ENCODE measurements at places on chromosomes 7 and 10.

- peak; percentile 50 for DNase-seq
These were observed 819 bp downstream of the TMED4 start for GRCh38 chr7:44580945-44581878.

GRCh38 chr10:132389433-132390169, 7.4 kb upstream of the PWWP2B start:
- no peak for DNase-seq

DNA sequence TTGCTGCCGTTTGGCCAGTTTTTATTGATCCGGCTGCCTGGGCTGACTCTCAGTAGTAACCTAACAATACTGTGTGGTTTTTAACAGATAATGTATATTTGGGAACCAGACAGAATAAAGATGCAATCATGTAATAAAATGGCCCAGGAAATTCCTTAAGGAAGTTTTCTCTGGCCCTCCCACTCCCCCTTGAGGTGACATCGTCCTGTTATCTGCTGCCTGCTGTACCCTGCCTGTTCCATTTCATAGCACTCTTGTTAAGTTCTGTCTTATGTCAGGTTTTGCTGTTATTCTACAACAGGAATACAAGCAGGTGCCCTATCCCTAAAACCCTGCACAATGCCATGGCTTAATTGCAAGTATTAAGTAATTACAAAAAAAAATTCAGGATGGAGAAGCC, 12.5 kb downstream of the ITGB8 start:
- no peak for DNase-seq

DNA sequence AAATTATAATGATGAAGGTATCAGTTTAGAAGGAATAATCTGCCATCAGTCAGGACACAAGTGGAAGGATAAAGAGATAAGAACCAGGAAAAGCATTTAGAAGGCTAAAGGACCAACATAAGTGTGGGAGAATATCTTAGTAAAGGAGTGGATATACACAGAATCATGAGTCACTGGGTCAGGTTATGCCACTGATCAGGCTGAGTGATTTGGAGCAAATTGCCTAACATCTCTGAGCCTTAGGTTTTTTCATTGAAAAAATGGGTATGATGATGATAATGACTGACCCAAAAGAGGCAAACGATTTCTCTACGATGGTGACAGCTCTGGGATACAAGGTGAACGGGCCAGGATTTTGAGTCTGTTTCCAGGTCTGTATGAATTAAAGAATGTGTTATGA, 2.8 kb upstream of the CUL1 start:
- no peak for DNase-seq

DNA sequence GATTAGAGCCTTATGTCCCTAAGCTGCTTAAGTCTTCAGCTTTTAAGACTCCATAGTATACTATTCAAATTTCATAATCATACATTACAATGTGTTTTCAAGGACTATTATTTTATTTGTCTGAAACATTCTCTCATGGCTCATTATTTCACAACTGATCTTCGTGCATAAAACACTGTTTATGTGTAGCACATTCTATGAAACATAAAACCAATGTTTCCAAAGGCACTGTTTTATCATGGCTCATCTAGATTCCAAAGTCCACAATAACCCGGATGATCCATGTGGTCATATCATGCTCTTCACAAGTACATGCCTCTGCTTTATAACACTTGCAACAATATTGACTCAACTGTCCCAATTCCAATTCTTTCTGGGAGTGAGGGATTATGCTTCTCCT, 806.1 kb downstream of the TNS3 start:
- DNase-seq = no peak

GRCh38 chr10:26468700-26469099, 30.6 kb downstream of the APBB1IP start:
- no peak for DNase-seq

GRCh38 chr7:33926535-33926934, 21.2 kb downstream of the BMPER start:
- DNase-seq = no peak

DNA sequence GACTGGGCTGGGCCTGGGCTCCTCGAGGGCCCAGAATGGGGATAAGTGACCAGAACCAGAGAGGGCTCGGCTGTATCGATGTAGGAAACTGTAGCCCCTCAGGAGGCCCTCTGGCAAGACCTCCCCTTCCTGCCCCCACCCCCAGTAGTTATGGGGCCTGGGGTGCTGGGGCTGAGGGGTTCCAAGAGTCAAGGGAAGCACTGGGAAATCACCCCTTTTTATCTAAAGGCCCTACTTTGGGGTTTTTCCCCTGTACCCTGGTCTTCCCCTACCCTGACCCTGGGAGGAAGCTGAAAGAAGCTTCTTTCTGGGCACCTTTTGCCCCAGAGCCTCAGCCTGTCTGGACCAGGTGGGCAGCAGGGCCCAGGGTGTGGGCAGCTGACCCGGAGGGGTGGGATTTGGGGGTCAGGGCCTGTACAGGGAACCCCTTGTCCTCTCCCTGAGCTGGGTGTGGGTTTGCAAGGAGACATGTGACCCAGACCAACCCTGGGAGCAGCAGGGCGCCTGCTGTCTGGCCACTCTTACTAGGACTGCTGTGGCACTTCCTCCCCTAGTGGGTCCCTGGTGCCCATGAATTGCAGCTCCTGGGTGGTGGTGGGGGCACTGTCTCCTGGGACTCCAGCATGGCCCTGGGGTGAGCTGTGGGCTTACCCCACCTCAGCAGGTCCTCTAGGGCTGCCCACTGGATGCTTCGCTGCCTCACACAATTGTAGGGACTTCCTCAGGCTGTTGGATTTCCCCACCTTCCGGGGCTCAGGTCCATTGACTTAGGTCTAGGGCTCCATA, 1.5 kb downstream of the IRF5 start:
- DNase-seq = no peak

- no peak for DNase-seq
These were observed 6.2 kb downstream of the CALHM2 start for GRCh38 chr10:103445767-103446567.

- no peak for DNase-seq
These were observed 20.1 kb downstream of the AFAP1L2 start for GRCh38 chr10:114384181-114384580.

DNA sequence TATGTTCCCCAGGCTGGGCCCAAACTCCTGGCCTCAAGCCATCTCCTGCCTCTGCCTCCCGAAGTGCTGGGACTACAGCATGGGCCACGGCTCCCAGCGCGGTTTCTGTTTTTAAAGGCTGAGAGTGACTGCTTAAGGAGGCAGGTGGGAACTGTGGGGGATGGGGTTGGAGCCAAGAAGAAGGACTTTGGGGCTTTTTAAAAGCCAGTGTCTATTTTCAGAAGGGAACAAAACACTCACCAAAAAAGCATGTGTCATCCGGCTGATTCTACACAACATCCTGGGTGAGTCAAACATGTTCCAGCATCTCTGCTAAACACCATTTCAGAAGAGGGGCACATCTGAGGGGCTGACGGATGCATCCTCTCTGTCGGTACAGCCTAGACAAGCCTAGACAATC, 824.5 kb downstream of the TYW1 start:
- no peak for DNase-seq

- no peak for DNase-seq
These were observed 78.0 kb downstream of the ARL5B start for GRCh38 chr10:18737236-18737635.

- no peak for DNase-seq
These were observed 61.0 kb upstream of the SFMBT2 start for GRCh38 chr10:7471720-7472367.

- DNase-seq = no peak
These were observed 195.4 kb downstream of the BAMBI start for GRCh38 chr10:28872587-28873165.

- DNase-seq = no peak
These were observed 316.6 kb downstream of the SNX13 start for GRCh38 chr7:17623546-17624185.

GRCh38 chr7:69967689-69968450, 369.6 kb downstream of the AUTS2 start:
- no peak for DNase-seq

DNA sequence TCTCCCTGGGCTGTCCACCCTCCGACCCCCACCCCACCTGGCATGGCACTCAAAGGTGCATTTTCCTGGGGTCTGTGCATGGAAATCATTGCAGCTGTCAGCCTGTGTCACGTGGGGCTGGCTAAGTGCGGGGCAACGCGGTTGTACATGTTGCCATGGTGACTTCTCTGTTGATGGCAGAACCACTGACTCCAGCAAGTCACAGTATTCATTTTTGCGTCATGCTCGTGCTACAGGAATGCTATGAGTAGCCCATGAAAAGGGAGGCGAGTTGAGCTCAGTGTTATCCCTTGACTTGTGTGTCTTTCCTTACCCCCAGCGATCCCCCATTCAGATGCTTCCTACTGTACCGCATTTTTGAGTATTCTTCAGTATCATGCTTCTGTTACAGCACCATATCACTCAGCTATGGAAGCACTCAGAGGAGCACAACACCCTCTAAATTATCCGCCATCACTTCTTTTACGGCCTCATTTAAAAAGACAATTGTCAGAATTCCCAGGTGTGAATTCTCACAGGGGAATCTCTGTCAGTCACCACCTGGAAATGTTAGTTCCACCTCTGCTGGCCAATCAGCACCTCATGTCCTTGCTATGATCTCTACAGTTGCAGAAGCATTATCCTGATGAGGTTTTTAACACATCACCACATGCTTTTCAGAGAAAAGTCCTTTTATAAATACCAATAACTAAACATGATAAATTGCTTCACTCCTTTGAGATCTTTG, 194.4 kb upstream of the C7orf33 start:
- no peak for DNase-seq

- no peak for DNase-seq
These were observed 312.6 kb downstream of the PTPRN2 start for GRCh38 chr7:158274996-158275395.

DNA sequence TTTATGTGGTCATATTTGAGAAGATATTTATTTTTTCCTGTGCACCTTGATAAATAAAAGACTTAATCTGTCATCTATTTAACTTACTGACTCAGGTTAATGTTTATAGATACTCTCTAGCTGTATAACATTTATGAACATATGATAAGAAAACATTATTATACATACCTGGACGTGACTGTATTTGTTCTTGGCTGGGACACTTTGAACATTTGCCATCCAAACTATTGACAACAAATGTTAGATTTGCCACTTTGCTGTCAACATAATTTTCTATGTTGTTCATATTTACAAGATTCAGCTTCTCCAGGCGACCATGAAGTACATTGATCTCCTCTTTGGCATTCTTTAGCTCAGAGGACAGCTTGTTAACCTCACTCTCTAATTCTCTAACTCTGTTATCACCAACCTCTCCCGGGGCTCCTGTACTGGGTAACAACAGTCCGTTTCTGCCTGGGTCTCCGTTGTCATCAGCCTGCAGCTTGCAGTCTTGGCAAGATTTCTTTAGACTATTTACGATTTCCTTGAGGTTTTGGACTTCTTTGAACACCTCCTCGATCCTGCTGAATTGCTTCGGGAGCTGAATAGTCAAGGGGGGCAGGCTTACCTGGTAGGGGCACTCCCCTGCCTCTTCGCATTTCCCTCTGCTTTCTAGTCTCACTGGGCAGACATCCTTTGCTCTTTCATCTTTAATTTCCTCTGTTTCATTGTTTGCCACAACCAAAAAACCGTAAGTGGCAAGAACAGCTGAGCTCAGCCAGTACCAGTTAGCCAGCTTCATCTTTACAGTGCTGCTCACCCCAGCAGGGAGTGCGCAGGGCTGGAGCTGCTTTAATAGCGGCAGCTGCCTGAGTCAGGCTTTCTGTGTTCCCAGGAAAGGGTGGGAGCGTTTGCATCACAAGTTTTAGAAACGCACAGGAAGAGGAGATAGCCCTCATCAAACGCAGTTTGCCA, at the start of gene FGL2:
TSS of gene FGL2 (minus strand) at position 807 of the 954 bp plus-strand sequence. CDS start at position 781, 26 bp downstream.
- DNase-seq = peak; percentile 32

GRCh38 chr7:6453734-6454133, 6.0 kb upstream of the DAGLB start:
- no peak for DNase-seq

GRCh38 chr7:56174875-56175760, 58.9 kb upstream of the NUPR2 start:
- no peak for DNase-seq

GRCh38 chr7:105020926-105021325, 6.9 kb downstream of the KMT2E start:
- DNase-seq = no peak

GRCh38 chr7:29243910-29244655, 49.5 kb downstream of the CHN2 start:
- DNase-seq = peak; percentile 65

DNA sequence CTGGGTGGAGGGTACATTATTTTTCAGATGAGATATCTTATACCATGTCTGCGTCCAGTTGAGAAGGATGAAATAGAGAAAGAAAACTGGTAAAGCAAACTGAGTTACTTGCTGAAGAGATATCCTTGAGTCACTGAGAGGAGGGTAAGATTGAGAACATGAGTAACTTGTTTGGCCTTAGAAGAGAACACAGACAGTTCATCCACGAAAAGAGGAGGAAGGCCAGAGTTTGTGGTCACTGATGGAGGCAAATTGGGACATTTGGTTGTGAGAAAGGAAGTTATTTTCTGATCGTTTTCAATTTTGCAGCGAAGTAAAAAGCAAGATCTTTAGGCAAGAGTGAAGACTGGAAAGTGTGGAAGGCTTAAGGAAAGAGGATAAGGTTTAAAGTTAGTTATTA, 15.6 kb downstream of the MBL2 start:
- no peak for DNase-seq

DNA sequence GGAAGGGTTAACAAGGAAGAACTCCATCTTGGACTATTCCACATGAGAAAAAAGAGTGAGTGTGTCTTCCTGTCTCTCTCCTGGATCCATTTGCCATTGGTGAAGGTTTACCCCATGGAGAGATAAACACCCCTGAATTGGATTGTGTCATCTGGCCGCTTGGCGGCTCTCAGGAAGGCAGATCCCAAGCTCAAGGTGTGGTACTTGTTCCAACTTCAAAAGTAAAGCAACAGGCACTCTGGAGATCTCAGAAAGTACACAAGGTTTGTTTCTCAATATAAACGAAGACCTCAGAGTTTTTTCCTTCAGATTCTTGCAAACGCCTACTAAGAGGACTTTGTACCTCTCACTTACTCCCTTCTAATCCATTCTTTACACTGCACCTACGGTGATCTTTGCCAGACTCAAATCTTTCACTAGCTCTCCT, 116.7 kb downstream of the REEP3 start:
- DNase-seq = no peak

GRCh38 chr7:126698446-126698845, 554.3 kb downstream of the GRM8 start:
- no peak for DNase-seq

GRCh38 chr10:113239566-113240350, 289.7 kb downstream of the TCF7L2 start:
- no peak for DNase-seq

DNA sequence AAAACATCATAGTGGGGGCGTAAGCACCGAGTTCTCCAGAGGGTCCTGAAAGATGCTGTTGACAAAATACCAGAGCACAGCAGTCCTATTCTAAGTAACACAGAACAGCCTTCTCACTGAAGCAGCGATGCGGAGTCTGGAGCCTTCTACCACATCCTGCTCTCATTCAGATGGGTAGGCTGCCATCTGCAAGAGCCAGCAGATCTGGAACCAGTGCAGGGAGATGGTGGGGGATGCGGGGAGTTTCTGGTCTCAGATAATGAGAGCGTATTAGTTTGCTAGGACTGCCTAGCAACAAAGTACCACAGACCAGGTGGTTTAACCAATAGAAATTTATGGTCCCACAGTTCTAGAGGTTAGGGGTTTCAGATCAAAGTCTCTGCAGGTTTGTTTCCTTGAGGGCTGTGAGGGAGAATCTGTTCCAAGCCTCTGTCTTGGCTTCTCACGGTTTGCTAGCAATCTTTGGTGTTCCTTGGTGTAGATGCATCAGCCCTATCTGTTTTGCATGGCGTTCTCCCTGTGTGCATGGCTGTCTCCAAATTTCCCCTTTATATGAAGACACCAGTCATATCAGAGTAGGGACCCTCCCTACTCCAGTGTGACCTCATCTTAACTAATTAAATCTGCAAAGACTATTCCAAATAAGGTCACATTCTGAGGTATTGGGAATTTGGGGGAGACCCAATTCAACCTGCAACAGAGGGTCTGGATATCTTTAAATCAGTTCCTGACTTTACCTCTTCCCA, 52.0 kb upstream of the STEAP1B start:
- no peak for DNase-seq

Measured in stimulated activated CD4-positive, alpha-beta T cell treated with anti-CD3 and anti-CD28 coated beads, Interleukin-4, amount 100 ng/mL, for 24 hours (primary cell).